ENCODE measurements at places on chromosomes 11 and 22. TPM values are rescaled to one million over a fixed set of nuclear protein-coding genes. Genes with fewer than 3 reads are reported as not detected.

FOXRED2 gene
- 4.8 TPM for polyA plus RNA-seq

GRCh38 chr22:17884084-17884483, 109.8 kb upstream of the BID start:
- H3K27ac ChIP-seq, result no peak overlapping the region
- no peaks in the 10 kb centered on the region for H3K27me3 ChIP-seq
- peaks cover 26% of the 10 kb centered on the region for H3K36me3 ChIP-seq
- DNase-seq, result no peak

ENTHD1 gene
- polyA plus RNA-seq, result not detected

DNA sequence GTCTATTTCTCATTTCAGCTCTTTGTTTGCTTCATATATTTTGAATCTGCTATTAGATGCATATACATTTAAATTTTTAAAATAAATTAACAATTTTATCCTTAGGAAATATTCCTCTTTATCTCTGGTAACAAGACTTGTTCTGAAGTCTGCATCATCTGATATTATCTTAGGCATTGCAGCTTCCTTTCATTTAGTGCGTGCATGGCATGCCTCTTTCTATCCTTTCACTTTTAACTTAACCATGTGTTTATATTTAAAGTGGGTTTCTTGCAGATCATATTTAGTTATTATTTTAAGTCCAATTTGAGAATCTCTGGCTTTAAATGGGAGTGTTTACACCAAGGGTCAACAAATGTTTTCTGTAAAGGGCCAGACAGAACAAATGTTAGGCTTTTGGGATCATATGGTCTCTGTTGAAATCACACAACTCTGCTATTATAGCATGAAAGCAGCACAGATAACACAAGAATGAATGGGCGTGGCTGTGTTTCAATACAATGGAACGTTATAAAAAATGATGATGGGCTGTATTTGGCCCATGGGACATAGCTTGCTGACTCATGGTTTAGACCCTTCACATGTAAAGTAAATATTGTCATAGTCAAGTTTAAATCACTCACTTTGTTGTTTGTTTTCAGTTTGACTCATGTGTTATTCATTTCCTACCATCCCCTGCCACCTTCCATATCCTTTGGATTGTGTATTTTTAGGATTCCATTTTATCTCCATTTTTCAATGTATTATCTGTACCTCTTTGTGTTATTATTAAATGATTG, 83.9 kb upstream of the SNX19 start:
- H3K4me1 ChIP-seq, result peaks cover 3% of the 10 kb centered on the region
- peak; percentile 37 for DNase-seq
- no peak overlapping the region for H3K4me3 ChIP-seq
- H3K36me3 ChIP-seq, result no peaks in the 10 kb centered on the region
- no peak overlapping the region for H3K27ac ChIP-seq

DNA sequence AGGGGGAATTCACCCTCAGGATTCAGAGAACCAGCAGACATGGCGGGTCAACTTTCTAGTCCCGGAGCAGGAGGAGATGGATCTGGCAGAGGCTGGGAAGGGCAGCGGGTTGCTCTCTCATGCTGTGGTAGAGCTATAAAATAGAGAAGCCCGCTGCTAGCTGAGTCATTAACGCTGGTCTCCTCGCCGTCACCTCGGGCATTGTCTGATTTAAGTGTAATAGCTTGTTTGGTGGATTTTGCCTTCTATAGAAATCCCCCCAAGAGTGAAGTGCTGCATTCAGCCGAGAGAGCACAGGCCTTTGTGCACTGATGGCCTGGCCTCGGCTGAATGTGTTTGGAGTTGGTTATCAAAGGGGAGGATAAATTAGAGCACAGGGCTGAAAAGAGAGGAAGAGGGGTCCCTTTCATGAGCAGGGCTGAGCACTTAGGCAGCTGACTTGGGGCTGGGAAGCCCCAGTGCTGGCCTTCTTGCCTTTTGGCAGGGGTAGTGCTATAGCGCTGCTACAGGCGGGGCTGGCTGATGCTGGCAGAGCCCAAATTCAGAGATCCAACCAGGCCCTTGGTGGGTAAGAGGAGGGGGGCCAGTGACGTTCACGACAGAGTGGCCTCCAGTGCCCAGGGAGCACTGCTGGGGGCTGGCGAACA, 161.1 kb upstream of the CADM1 start:
- DNase-seq, result no peak
- no peak overlapping the region for H3K4me3 ChIP-seq
- H3K36me3 ChIP-seq, result no peaks in the 10 kb centered on the region
- no peaks in the 10 kb centered on the region for H3K4me1 ChIP-seq
- H3K27ac ChIP-seq, result no peak overlapping the region
- H3K27me3 ChIP-seq, result peaks cover 12% of the 10 kb centered on the region

ARVCF gene
- polyA plus RNA-seq, result 10.0 TPM

GRCh38 chr11:112965656-112966055, 4.4 kb downstream of the NCAM1 start:
- no peaks in the 10 kb centered on the region for H3K36me3 ChIP-seq
- no peak for DNase-seq
- no peak overlapping the region for H3K4me3 ChIP-seq
- H3K27me3 ChIP-seq, result no peaks in the 10 kb centered on the region
- H3K4me1 ChIP-seq, result peaks cover 9% of the 10 kb centered on the region
- H3K27ac ChIP-seq, result no peak overlapping the region

SLC29A2 gene
- 13.1 TPM for polyA plus RNA-seq

- no peaks in the 10 kb centered on the region for H3K27me3 ChIP-seq
- no peaks in the 10 kb centered on the region for H3K36me3 ChIP-seq
Observed at GRCh38 chr11:79390923-79391322, 49.9 kb downstream of the TENM4 start.

DNA sequence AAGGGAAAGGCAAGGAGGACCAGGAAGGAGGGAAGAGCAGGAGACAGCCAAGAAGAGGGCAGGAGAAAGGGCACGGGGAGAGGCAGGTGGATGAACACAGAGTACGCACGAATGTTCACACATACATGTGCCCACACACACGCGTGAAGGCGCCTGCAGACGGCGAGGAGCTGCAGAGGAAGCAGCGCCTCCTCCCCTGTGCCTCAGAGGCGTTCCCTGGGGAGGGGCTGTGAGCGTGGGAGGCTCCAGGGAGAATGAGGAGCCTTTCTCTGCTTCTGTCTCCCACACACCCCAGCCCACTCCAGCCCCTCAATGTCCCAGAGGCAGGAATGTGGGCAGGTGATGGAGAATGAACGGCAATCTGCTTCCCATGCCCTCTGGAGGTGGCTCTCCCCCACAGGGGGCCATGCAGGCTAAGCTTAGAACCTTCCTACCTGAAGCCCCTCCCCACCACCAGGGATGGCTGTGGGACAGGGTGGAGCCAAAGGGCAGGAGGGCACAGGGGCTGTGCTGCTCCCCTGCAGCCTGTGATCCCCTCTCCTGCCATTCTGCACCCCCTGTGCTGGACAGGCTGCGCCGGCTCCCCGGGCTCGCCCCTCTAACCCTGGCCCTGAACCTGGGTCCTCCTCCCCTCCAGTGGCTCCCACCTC, 25.3 kb downstream of the PPM1F start:
- no peaks in the 10 kb centered on the region for H3K4me1 ChIP-seq
- H3K36me3 ChIP-seq, result peaks cover 11% of the 10 kb centered on the region
- H3K4me3 ChIP-seq, result no peak overlapping the region

- peaks cover 4% of the 10 kb centered on the region for H3K4me1 ChIP-seq
- no peak overlapping the region for H3K4me3 ChIP-seq
- H3K27ac ChIP-seq, result no peak overlapping the region
- DNase-seq, result no peak
- H3K27me3 ChIP-seq, result no peaks in the 10 kb centered on the region
Observed at GRCh38 chr11:117840881-117841550, 16.5 kb upstream of the FXYD2 start.

DNA sequence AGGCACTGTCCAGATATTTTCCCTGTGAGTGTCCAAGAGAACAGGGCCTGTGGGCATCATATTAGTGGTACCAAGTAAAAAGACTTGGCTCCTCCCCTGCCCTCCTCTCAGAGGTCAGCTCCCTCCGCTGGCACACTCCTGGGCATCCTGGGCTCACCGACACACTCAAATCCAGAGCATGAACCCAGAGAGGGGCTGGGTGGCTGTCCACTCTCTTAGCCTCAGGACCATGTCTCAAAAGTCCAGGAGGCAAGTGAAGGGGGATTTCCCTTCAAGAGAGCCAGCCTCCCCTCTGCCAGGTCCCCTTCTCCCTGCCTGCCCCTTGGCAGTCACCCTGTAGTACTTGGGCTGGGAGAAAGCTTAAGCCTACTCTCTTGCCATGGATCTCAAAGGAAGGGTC, 10.3 kb downstream of the BCL9L start:
- H3K36me3 ChIP-seq, result peaks cover 6% of the 10 kb centered on the region
- H3K4me1 ChIP-seq, result peaks cover 81% of the 10 kb centered on the region
- no peaks in the 10 kb centered on the region for H3K27me3 ChIP-seq
- no peak for DNase-seq

DNA sequence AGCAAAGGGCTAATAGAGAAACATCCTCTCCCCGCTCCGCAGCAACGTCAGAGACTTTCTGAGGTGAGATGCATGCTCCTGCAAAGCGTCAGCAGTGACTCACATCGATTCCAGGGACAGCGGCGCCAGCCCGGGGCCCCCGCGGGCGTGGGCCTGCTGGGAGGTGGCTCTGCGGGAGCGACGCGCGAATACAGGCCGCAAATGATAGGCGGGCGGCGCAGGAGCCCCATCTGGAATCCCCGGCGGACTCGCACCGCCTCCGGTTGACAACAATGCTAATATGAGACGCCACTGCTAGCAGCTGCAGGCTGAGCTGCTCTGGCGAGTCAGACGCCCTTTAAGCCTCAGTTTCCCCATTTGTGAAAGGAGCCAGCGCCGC, 557 bp downstream of the RANGAP1 start:
- peak overlapping the region; percentile 95 for H3K4me3 ChIP-seq
- H3K36me3 ChIP-seq, result peaks cover 7% of the 10 kb centered on the region
- DNase-seq, result peak; percentile 32
- peak overlapping the region; percentile 89 for H3K27ac ChIP-seq
- H3K4me1 ChIP-seq, result peaks cover 2% of the 10 kb centered on the region
